ENCODE measurements at places on chromosomes 3 and 15.

DNA sequence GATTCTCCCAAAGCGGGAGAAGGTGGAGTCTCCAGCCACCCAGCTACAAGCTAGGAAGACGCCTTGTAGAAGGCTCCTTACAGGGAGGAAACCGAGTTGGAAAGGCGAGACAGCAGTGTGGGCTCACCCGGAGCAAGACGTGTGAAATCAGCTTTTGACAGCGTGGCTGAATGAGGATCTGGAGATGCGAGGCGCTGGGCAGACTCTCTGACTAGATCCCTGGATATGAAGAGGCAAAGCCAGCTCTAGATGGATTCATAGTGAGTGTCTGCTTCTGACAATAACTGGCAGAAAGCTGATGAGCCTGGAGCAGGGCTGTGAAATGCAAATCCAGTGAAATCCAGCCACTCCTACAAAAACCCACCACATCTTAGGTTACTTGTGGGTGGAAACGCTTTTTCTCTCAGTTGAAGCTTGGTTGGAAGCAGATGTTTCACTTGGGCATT is 41.0 kb downstream of the GOLGA6A start:
- DNase-seq: no peak

- DNase-seq: no peak
Measured at GRCh38 chr3:19220311-19220710, 72.0 kb downstream of the KCNH8 start.

DNA sequence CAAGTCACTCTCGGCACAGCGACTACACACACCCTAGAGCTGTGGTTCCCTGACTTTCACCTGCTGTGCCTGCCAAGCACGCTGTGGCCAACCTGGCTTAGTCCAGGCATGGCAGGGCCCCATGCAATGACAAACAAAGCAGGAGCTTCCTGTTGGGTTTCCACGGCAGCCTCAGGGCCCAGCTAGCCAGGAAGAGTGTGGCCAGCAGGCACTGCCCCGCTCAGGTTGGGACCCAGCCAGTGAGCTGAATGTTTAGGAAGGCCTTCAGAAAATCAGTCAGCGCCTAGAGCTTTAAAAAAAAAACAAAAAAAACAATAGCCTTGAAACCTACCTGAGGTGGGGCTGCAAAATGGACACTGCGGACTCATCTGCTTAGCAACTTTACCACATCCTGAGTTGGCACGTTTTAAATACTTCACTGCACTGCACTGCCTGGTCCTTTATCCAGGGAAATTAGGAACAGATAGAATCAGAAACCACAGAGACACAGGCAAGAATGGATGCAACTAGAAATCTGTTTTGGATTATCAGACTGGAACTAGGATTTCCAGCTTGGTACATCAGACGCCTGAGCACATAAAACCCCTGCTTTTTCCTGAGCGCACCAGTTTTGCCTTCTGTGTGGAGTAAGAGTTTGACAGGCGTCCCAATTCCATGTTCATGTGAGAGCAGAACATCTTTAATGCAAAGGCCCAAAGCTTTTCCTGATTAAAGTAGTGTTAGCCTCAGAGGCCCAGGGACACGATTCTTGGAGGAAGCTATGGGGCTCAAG is 36.2 kb upstream of the LDHAL6B start:
- no peak for DNase-seq

DNA sequence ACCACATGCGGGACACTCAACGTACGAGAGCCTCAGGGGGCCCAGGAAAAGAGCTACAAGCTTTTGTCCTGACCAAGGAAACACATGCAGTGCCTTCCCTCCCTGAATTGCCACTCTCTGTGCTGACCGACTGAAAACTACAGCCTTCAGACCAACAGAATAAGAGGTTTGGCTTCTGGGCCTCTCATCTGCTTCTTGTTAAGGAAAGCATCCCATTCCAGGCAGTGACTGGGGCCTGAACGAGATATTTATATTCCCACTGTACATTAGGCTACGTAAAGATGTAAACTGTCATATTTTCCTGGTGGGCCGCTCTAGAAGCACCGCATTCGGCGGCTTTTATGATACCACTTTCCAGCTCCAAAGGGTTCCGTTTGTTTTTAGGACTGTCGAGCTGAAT is 208.9 kb upstream of the TPM1 start:
- no peak for DNase-seq

GRCh38 chr3:112489674-112490479 is 9.4 kb downstream of the BTLA start:
- no peak for DNase-seq
